ENCODE measurements at places on chromosomes 1 and 21.
A peak's percentile ranks its signal among the peaks of the same experiment; 100 is the strongest.

GRCh38 chr21:26177187-26177586 is 6.6 kb upstream of the APP start:
- DNase-seq, result no peak

DNA sequence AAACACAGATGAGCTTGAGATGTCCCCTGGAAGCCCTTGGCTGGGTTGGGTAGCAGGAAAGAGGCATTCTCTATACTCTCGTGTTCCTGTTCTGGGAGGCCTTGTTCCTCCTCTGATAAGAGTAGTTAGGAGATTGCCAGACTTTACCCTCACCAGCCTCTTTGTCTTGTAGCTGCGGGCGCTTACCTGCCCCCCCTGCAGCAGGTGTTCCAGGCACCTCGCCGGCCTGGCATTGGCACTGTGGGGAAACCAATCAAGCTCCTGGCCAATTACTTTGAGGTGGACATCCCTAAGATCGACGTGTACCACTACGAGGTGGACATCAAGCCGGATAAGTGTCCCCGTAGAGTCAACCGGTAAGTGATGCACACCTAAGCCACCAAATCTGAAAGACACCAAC is 5.2 kb downstream of the AGO1 start:
- no peak for DNase-seq

- DNase-seq, result no peak
These were observed 3.5 kb downstream of the MOB3C start for GRCh38 chr1:46612937-46613660.

DNA sequence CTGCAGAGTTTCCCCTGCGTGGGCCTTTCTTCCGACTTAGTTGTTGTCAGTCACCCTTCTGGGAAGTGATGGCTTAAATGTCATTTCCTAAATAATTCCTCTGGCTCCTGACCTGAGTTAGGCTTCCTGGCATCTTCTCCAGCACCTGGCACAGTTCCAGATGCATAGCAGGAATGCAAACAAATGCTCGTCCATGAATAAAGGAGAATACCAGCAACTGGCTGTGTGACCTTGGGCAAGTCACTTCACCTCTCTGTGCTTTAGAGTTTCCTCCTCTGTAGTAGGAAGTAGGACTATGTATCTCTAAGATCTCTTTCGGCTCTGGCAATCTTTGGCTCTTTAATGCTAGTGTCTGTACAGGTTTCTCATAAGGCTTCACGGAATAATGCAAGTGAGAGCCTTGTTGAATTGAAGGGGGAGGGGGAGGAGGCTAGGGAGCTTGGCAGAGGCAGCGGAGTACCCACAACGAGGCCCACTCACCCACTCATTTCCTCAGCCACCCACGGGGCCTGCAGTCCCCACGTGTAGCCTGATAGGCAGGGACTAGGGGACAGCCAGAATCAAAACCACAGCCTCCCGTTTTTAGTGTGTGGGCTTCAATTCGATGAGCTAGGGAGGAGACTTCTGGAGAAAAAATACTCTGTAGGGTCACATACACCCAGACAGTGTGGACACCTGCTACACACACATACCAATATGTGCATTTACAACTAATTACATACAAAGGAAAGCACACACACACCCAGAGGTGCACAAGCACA is 48.1 kb downstream of the TENT5C start:
- no peak for DNase-seq

DNA sequence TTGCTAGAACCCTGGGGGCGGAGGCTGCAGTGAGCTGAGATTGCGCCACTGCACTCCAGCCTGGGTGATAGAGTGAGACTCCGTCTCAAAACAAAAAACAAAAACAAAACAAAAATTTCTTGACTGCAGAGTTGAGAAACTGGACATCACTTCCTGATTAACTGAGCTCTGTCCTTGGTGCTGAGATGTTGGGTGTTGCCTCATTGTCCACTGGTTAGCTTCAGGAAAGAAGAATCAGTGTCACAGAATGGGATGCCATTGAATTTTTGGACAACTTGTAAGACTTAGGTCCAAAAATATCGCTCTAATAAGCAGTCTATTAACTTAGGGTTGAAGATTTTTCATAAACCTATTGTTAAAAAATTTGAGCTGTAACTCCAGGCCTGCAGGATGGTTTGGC is 23.8 kb upstream of the KCNA10 start:
- DNase-seq, result peak; percentile 68

DNA sequence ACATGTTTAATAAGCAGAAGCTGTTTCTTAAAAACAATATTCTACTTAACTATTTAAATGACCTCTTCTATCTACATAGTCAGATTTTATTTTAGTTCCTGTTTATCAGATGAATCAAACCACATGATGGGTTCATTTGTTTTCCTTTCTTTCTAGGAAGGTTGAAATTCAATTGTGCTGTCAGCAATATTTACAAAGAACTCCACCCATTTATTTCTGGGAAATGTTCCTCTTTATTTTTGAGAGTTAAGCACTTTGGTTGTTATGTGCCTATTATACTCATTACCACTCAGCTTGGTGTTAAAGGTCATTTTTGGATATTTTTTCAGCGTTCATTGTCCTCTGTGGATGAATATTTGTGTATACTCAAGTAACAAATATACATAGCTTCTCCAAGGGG is 84.9 kb downstream of the C4BPA start:
- DNase-seq, result no peak

GRCh38 chr1:209627027-209627731 is 25.0 kb downstream of the LAMB3 start:
- DNase-seq, result peak; percentile 58

DNA sequence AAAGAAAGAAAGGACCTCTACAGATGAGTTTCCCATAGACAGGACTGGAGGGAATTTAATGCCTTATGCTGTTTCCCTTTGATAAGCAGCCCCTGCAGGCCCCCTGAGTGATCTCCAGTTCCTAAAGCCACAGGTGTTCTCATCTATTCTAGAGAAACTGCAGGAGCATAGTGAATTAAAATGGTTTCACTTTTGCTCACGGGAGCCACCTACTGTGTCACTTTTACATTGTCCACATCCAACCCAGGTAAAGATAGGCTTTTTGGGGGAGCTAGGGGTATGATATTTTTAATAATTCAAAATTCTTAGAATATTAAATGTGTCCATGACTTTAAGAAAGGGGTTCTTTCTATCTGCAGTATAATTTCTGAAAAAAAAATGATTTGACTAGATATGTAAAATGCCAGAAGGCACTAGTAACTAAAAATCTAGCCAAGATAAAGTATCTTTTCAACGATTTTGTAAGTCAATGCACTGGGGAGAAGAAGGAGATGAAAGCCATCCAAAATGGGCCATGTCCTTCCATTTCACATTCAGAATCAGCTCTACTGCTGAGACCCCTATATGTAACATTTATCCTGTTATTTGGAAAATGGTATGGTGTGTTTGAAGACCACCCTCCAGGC is 267.3 kb upstream of the DUSP10 start:
- DNase-seq, result peak; percentile 73

GRCh38 chr21:15682977-15683376 is 46.8 kb upstream of the USP25 start:
- DNase-seq, result peak; percentile 39

GRCh38 chr21:15250384-15250783 is 185.6 kb upstream of the NRIP1 start:
- DNase-seq, result no peak

DNA sequence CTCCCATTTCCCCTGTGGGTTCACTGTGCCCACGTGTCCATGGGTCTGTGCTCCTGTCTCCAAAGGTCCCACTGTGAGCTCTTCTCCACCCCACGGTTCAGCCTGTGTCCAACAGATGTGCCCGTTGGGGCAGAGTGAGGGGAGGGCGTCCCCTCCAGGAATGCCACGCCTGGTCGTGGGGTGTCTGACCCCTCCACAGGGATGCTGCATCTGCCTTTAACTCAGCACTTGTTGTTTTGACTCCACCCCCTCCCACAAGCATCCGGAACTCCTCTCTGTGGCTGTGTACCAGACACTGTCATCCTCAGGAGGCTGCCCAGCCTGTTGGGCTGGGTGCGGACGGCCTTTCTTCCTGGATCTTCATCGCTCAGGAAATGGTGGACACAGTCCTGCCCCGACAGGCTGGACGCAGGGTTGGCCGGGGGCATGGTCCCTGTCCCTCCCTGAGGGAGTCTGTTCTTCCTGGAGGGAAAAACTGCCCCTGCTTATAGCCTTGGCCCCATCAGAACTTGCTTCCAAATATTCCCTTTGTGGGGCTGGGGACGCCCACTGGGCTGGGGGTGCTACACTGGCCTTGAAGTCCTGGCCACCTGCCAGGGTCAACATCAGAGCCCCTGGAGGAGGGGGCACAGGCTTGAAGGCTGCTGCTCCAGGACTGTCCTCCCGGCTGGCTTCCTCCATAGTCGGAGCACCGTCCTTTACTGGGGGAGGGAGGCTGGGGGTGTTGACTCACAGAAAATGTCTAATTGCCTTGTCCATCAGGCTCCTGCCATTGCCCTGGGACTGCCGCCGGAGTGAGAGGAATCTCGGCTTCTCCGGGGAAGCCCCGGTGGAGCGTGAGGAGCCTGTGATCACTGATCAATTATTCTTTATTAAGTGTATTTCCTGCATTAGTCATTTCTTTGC is 182.0 kb upstream of the C1orf174 start:
- no peak for DNase-seq

- no peak for DNase-seq
These were observed 418.3 kb downstream of the MATN1 start for GRCh38 chr1:30305061-30305460.

- no peak for DNase-seq
These were observed 23.6 kb downstream of the SPATA46 start for GRCh38 chr1:162353078-162353477.

- no peak for DNase-seq
These were observed 76.1 kb downstream of the SLC25A24 start for GRCh38 chr1:108124023-108124422.

DNA sequence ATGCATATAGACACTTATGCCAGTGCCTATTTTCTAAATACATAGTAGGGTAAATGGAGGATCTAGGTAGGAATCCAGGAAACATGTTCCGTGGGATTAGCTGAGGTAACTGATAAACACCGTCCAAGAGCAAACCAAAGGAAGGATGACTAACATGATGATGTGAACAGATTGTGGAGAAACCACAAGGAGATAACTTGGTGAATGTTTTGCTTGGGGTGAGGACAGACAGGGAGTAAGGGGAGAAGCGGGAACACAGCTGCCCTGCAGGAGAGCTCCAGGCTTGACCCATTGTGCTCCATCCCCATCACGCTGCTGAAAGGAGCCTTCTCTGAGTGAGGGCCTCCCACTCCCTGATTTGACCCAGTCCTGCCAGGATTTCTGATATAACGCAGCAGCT is 87.0 kb upstream of the ZC3H11B start:
- DNase-seq, result no peak

- no peak for DNase-seq
These were observed 283.6 kb upstream of the C1orf105 start for GRCh38 chr1:172136925-172137324.

GRCh38 chr1:226125097-226125630 is 61.4 kb downstream of the ACBD3 start:
- DNase-seq, result peak; percentile 88

DNA sequence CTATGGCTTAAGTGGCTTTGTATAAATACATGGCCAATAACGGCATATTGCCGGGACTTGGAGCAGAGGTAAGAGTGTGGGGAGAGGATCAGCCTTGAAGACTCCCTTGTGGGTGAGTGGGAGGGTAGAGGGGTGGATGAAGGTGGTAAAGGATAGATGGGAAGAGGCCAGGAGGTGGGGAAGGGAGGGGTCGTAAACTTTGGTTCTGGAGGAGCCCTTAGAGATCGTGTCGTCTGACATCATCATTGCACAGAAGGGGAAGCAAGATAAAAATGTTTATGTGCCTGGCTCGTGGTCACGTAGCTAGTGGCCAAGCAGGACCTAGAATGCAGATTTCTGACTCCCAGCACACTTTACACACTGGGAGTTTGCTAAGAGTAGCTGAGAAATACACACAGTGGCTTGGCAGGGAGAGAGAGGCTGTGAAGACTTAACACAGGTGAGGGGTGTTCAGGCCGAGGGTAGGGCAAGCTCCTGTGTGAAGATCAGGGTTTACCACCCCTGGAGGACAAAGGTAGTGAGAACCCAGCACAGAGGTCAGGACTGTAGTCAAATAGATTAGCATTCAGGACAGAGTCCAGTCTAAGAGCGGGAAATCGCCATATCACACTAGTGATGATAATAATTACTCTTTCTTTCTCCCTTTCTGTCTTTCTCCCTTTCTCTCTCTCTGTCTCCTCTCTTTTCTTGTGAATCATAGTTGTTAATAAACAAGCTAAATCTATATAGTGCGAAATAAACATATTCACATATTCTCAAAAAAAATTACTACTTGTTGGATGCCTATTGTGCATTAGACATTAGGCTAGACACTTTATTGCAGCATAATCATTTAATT is 75.5 kb downstream of the LRRC8D start:
- peak; percentile 85 for DNase-seq

GRCh38 chr1:241475671-241476070 is 43.9 kb downstream of the FH start:
- no peak for DNase-seq

DNA sequence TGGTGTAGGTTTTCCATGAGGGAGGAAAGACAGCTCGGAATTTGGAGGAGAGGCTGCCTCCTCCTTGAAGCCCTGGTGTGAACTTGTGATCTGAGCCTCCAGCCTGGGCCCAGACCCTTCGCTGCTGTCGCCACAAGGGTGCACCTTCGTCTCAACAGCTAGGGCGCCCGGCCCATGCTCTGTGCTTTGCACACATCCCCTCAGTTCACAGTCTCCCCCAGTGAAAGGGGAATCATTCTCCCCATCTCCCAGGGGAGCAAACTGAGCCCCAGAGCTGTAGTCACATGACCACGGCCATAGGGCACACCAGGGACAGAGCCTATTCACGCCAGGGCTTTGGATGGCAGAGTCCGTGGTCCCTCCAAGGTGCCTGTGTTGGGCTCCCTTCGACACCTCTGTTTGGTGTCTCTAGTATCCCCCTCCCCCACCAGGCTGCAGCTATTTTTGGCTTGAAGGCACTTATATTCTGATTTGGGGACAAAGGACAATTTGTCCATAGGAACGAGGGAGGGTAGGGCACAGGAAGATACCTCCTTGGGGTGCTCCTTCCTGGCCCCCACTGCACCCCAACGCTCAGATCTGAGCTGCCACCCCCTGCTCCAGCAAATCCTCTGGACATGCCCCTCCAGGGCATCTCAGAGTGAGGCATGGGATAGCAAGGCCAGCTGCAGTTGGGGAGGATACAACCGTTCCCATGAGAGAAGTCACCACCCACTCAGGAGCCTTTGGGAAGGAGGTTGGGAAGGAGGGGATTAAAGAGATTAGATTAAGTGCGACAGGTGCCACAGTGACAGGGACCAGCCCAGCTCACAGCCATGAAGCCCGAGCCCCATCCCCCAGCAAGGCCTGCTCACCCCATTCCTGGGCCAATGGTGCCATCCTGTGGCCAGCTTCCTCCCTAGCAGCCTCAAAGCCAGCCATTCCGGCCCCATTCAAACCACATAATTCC is 15.7 kb downstream of the MATN1 start:
- DNase-seq, result peak; percentile 66

- no peak for DNase-seq
These were observed 513.0 kb downstream of the PTPRC start for GRCh38 chr1:199151634-199152425.

GRCh38 chr1:107870696-107871095 is 94.3 kb downstream of the VAV3 start:
- no peak for DNase-seq

GRCh38 chr21:44083631-44084291 is 23.4 kb upstream of the PWP2 start:
- DNase-seq, result peak; percentile 83

- no peak for DNase-seq
These were observed 81.1 kb downstream of the ZNF644 start for GRCh38 chr1:90940746-90941145.
